ENCODE measurements at places on chromosomes 6 and 20.

GRCh38 chr6:26507658-26508057, 7.6 kb downstream of the BTN1A1 start:
- DNase-seq, result no peak

DNA sequence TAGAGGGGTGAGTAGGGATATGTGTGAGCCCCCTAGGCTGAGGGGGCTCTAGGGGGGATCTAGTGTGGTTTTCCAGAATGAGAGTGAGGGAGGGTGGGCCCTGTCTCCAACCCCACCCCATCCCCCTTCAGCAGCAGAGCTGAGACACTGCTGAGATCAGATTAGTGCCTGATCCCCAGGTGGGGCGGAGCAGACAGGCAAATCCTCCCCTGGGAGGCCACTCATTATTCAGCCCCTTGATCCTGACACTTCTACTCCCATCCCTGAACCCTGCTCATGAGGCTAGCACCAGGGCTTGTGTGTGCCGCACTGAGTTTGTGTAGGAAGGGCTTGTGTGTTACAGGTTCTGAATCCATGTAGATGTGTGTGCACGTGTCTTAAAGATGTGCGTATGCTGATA, 42.5 kb downstream of the SPDEF start:
- DNase-seq, result no peak

- DNase-seq, result no peak
Observed at GRCh38 chr6:56745971-56746370, 103.3 kb upstream of the DST start.

GRCh38 chr20:32513031-32513866, 71.9 kb downstream of the NOL4L start:
- DNase-seq, result no peak

DNA sequence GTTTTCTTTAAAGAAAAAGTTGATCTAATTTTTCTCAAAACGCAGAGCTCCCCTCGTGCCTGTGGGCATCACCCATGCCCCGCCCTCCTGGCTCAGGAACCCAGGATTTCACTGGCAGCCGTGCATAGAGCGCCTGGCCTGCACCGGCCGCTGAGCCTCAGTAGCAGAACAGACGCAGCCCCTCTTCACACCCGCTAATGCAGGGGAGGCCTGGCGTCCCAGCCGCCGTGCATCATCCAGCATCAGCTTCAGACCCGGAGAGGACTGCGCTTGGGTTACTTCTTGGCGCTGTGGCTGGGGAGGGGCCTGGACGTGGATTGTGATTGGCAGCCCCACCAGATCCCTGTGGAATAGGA, 18.1 kb downstream of the RBM38 start:
- DNase-seq, result no peak

- no peak for DNase-seq
Observed at GRCh38 chr6:166308769-166309589, 787 bp upstream of the PRR18 start.

- no peak for DNase-seq
Observed at GRCh38 chr20:17849901-17850683, 118.5 kb downstream of the SNX5 start.

DNA sequence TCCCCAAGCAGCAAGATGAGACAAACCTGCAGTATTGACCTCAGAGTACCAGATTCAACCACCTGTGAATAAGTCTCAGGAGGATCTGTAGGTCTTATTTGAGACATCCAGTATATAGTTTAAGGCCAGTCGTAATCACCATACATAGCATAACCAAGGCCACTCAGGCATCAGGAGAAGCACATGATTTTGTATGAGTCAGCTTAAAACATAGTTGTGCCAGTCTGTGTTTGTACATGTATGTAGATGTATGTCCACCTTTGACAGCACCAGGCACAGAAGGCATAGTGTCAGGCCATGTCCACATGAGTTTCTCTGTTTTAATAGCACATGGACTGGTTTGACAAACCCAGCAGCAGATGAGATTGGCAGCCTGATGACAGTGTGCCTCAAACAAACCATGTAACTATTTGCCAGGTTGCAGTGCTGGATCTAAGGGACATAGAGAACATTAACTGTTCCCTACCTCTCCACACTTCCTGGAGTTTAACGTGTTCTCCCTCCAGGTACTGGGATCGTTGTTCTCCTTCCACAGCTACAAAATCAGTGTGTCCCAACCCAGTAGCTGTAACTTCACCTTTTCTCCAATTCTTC, 8.6 kb upstream of the ASIP start:
- no peak for DNase-seq

DNA sequence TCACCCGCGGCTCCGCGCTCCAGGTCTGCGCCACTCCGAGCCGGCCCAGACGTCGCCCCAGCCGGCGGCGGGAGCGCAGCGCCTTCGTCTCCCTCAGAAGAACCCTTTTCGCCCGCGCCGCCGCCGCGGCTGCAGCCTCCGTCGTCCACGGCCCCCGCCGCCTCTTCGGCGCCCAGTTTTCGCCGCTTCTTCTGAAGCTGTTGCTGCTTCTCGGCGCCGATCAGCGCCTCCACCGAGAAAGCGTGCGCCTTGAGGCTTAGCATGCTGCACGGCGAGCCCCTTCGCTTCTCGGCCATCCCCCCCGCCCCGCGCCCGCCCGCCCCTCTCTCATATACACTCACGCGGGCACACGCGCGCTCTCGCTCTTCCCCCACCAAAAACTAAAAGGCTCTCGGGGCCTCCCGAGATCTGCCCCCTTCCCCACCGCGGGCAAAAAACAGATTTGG, 489 bp downstream of the TBX18 start:
- DNase-seq, result no peak

DNA sequence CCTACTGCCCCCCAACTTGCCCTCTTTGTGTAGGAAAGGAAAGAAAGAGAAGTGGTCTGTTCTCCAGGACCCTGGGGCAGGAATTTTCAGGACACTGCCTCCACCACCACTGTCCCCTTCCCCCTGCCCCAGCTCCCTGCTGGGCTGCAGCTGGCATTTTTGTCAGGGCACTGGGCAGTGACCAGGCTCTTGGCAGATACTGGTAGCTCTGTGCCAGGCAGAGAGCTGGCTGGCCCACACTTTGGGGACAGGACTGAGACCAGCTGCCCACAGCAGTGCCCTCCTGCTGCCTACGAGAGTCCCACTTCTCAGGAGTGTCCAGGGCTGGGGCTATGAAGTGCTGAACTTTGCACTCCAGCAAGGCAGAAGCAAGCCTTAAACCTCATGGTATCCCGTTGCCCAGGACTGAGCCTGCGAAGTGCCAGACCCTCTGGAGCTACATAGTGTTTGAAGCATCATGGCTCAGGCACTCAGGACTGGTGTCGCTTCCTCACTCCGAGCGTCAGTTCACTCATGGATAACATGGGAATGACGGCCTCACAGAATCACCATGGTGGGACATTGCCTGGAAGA, 19.3 kb downstream of the SLC13A3 start:
- no peak for DNase-seq

DNA sequence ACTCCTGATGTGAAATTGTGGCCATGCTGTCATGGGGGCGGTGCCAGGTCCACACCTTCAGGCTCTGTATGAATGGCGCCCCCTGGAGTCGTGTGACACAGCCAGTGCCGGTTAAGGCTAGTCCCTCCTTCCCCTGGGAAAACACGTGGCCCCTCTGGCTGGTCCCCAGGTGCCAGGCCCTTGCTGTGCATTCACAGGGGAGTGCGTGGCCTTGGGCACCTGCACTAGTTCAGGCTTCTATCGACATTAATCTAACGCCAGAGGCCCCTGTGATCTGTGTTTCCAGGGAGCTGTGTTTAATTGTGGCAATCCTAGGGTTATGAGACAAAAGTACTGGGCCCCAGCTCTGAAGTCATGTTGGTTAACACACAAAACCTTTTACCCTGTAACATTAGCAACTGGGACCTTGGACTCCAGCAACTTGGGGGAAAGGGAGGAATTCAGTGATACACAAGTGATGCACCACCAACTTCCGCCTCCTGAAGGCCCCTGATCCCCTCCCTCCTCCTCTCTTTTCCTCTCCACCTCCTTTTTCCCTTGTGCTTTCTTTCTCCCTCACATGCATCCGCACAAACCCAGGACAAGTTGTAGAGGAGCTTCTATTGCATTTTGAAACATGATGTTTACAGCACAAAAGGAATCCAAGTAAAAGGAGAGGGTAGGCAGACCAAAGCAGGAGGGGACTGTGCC, 74.0 kb downstream of the SSR1 start:
- peak; percentile 63 for DNase-seq

DNA sequence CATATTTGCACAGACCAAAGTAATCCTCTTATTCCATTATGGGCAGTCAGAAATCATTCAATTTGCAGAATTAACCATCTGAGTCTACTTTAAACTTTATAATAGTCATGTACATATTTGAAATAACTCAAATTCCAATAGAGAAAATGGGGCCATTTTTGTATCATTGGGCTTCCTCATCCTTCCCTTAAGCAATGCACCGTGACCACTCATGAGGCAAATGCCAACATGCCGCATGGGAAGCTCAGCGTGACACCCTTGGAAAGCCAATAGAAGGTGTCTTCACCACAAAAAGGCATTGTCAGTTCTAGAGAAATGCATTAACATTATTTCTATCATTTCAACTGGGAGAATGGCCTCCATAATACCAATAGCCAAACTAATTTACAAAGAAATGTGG, 38.5 kb downstream of the SIM1 start:
- DNase-seq, result no peak

DNA sequence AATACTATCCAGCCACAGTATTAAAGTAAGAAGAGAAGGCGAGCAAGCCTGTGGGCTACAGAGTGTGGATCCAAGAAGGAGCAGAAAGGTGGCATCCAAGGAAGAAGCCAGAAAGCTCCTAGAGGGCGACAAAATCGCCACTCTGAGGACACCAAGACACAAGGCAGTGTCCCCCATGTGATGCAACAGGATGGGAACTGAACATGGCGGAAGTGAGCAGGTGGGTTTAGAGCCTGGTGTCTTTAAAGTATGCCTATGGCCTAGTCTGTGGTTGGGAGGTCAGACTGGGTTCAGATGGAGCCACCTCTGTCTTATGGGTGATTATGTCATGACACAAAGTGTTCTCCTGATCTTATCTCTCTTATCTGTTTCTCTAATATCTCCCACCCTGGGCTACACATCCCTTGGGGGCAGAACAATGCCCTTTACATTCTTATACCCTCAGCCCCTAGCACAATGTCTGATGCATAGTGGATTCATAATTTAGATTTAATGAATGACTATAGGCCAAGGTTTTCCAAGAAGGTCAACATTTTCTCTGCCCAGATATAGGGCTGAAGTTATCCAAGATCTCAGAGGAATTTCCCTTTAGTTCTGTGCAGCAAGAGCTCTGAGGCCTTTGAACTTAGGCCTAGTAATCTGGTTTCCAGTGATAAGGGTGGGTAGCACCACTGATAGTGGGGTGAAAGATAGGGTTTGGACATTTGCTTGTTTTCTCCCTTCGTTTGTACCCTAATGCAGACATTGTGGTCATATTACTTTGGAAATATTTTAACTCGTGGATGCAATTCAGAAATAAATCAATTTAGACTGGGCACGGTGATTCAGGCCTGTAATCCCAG, 167.3 kb upstream of the AKIRIN2 start:
- no peak for DNase-seq

DNA sequence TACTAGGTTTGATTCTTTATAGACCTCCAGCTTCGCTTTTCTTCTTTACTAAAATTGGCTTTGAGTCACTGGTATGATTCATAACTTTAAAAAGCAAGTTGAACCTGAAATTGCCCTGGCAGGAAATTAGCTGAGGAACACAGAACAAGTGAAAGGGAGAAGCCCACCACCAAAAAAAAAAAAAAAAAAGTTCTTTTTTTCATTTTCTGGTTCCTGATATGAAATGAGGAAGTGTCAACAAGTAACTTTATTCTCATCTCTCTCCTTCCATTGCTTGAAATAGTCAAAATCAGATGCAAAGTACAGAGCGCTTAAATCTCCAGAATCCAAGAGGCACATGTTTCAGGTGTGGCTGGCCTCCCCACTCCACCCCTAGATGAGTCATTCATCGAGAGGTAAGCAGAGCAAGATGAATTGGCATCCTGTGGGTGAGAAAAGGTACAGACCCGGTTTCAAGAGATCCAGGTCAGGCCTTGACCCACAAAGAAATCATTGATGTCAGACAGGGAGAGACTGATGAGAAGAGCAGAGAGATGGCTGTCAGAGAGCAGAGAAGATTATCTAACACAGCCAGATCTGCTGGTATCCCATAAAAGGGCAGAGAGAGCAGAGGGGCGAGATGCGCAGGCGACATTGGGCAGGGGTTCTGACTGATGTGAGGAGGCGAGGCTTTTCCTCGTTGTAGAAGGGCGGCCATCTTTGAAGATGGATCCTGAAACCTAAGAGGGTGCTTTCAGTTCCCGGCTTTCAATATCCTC, 54.8 kb upstream of the MBOAT1 start:
- DNase-seq, result no peak

GRCh38 chr6:137811121-137811915, 55.7 kb upstream of the TNFAIP3 start:
- DNase-seq, result peak; percentile 89

DNA sequence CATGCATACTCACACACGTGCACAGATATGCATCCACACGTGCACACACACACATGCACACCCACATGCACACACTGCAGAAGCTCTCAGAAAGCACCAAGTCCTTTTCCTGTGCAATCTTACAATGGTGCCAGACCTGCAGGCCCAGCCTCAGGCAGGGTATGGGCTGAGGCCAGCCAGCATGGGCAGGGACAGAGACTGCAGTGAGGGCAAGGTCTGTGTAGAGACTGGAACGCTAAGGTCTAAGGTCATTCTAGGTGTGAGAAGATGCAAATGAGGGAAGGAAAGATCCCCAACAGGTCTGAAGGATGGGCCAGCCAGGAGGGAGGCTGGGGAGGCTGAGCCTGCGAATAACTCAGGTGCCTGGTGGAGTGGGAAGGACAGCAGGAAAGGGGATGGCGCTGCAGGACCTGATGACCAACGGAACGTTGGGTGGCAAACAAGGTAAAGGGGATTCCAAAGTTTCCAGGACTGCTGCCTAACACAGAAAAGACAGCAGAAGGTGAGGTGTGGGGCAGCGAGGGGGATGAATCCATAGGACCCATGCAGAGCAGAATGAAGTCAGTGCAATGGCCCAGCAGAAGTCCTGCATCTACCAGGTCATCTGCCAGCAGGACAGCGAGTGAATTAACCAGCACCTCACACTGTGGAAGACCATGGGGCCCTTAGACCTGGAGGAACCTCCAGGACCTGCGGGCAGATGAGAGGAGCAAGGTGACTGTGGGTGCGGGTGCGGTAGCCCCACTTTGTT, 67.0 kb downstream of the ABHD12 start:
- no peak for DNase-seq

DNA sequence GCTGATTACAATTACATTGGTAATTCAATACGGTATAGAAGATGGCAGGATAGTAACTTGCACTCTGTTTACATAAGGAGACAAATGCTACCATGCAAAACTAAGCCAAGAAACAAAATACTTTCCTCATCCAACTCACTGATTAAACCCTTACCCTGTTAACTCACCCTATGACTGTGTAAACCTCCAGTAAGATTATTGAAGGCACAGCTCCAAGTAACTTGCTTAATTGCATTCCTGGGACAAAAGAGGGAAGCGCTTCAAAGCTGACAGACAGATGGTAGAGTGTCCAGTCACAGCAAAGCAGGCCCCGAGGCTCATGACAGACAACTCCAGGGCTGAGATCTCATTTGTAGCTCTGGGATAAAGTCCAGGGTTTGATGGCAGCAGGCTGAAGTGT, 6.9 kb upstream of the KIF16B start:
- DNase-seq, result no peak
